ENCODE measurements at places on chromosomes 5 and 9. TPM values are rescaled to one million over a fixed set of nuclear protein-coding genes. Genes with fewer than 3 reads are reported as not detected.

IFT74 gene
- total RNA-seq = 31.8 TPM

SEMA5A gene
- 0.95 TPM for total RNA-seq

ADRA1B gene
- 46.5 TPM for total RNA-seq

GRCh38 chr9:110561826-110562225 lies 17.7 kb downstream of the SVEP1 start:
- no peak for DNase-seq

- no peak for DNase-seq
Measured at GRCh38 chr5:132365213-132365612, 4.3 kb upstream of the SLC22A5 start.

DNA sequence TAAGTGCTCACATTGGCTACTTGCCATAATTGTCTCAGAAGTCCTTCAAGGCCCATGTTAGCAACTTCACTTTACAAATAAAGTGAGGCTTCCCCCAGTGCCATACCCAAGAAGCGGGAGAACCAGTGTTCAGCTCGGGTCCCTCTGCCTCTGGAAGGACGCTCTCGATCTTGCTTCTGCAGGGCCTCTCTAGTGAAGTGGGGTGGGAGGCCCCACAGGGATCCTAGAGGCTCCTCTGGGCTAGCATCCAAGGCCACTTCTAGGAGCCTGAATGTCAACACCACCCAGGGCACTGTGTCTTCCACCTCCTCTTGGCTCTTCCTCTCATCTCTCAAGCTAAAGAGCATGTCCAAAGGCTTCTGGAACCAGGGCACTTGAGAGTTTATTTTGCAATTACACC lies 282.5 kb downstream of the GADD45G start:
- DNase-seq = no peak

DNA sequence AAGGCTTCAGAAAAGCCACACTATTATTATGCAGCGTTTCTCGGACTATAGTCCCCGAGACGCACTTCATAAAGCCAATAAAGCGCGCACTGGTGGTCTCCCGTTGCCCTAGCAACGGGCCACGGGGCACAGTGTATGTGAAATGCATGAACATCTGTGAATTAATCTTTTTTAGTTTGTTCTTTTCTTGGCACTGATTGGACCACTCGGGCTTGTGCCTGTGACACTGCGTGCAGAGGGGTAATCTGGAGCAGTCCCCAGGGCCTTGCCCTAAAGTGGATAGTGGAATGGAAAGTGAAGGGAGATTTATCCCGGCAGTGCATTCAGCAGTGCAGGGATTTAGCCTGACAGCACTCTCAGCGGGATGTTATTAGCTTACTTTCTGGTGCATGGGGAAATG lies 92.1 kb downstream of the TLE4 start:
- DNase-seq = no peak

DNA sequence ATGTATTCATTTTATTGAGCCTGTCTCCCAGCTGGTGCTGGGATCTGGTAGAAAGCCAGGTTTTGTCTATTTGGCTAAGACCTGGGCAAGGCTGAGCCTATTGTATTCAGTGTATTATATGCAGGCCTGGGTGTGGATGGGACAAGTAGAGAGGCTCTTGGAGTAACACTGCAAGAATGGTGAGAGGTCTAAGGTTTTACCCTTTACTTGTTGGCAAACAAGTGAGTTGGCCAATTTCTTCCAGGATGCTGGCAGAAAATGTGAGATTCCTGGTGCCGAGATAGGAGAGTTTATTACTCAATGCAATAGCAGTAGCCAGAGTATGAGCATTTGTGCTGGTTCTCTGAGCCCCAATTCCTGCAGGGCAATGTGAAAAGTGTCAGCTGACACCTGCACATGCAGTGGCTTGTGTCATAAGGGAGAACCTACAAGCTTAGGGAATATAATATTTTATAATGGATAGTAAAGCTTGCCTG lies 141.7 kb upstream of the PRLR start:
- no peak for DNase-seq

Data from G401 (cell line).